ENCODE measurements at places on chromosomes 5 and 9.

DNA sequence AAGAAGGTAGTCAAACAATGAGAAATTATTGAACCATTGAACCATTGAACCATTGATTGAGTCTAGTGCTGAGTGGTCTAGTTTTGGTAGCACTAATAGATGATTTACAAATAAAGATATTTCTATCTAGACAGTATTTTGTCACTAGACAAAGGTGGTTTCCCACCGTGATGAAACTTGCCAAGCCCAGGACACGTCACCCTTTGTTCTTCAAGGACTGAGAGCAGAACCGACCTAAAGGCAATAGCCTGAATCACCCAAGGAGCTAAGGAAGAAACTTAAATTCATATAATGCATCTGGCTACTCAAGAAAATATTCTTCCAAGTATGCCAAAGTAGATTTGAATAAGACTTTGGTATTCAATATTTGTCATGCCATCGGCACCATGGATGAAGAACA, 103.3 kb downstream of the ESM1 start:
- no peak for DNase-seq
- H3K4me1 ChIP-seq, result peaks cover 18% of the 10 kb centered on the region
- H3K27me3 ChIP-seq, result peaks cover 37% of the 10 kb centered on the region
- H3K36me3 ChIP-seq, result peaks cover 7% of the 10 kb centered on the region
- no peak overlapping the region for H3K27ac ChIP-seq

DNA sequence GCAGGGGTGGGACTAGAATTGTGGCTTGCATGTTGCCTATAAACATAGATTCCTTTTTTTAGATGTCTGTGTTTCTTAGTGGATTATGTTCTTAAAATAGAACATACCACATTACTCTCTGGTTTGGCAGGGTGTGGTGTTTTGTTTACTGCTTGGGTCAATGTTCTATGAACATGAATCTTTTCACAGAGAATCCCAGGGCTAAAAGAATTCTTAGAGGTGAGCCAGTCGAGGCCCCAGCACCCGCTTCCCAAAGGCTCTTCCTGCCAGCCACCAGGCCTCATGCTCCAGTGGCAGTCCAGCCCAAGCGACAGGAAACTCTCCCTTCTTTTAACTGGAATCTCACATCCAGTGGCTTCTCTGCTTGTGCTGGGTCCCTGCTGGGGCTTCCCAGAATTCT, 126.6 kb downstream of the C9orf152 start:
- H3K27ac ChIP-seq, result 0 out of 2 replicates have a peak overlapping the region, but pooled peaks have one; percentile 22
- no peaks in the 10 kb centered on the region for H3K27me3 ChIP-seq
- peaks cover 4% of the 10 kb centered on the region for H3K4me1 ChIP-seq
- H3K36me3 ChIP-seq, result no peaks in the 10 kb centered on the region

DNA sequence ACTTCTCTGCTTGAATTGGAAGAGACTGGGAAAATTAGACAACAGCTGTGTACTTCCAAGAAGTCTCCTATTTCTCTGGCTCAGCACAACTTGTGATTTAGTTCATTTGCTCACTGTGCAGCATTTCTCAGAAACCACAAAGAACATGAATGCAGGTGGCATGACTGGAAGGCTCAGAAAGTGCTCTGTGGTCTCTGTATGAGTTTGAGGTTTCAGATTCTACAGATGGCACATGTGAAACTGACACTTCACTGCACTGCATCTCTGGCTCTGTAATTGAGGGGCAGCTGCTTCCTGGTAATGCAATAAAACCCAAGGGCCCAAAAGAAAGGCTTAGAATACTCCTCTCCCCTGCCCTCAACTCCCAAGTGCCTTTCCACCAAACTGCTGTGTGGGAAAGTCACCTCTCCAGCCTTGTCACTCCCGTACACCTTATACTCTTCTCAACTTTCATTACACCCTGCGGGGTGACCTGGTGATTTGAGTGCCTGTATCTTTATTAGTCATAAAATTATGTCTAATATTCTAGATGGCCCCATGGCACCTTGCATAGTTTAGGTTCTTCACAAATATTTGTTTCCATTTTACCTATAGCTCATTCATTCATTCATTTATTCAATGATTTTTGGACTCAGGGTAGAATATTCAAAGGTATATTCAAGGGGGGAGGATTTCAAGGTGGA, 82.5 kb downstream of the ESM1 start:
- no peak for DNase-seq
- H3K36me3 ChIP-seq, result no peaks in the 10 kb centered on the region
- H3K4me3 ChIP-seq, result no peak overlapping the region
- H3K27me3 ChIP-seq, result no peaks in the 10 kb centered on the region

- no peak overlapping the region for H3K4me3 ChIP-seq
- no peaks in the 10 kb centered on the region for H3K27me3 ChIP-seq
- no peaks in the 10 kb centered on the region for H3K36me3 ChIP-seq
- DNase-seq, result no peak
Observed at GRCh38 chr9:5843794-5844471, 11.0 kb upstream of the ERMP1 start.

DNA sequence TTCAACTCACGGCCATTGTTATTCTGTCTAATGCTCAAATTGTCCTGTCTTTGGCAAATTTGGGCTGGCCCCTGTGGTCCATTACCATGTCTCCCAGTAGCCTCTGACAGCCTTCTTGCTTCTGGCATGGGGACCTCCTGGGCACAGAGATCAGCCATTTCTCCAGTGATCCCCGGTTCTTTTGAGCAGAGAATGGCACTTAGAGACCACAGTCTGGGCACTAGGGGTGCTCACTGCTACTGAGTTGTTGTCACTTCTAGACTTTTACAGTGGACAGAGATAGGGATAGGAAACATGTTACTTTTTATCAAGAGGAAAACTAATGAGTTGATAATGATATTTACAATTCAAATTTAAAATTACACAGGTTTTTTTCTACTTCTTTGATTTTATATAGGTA, 47.6 kb upstream of the BARHL1 start:
- H3K4me3 ChIP-seq, result no peak overlapping the region
- no peak overlapping the region for H3K27ac ChIP-seq
- H3K4me1 ChIP-seq, result peaks cover 12% of the 10 kb centered on the region
- H3K36me3 ChIP-seq, result no peaks in the 10 kb centered on the region
- DNase-seq, result no peak

DNA sequence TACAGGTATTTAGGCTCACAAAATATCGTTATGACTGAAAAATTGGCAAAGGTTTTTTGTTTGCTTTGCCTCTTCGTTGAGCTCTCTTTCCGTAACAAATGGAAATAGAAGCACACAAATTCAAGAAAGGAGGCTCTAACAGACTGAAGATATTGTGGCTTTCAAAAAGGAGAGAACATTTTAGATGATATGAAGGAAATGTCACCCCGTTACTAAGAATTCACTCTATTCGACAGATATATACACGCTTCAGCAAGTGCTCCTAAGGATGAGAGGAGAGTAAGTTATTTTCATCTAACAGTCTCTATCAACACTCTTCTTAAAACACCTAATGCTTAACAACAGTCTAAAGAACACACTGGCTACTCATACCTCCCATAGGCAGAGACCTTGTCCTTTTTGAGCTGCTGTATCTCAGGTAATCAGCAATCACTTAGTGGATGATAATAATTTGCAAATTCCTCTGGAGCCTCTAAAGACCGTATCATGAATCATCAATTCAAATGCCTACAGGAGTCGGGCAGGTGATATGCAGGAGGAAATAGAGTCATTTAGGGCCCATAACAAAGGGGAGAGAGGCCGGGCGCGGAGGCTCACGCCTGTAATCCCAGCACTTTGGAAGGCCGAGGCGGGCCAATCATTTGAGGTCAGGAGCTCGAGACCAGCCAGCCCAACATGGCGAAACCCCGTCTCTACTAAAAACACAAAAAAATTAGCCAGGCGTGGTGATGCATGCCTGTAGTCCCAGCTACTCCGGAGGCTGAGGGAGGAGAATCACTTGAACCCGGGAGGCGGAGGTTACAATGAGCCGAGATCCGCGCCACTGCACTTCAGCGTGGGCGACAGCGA, 1.4 kb upstream of the HSDL2 start:
- peaks cover 10% of the 10 kb centered on the region for H3K4me1 ChIP-seq
- H3K4me3 ChIP-seq, result peak overlapping the region; percentile 89
- peak overlapping the region; percentile 96 for H3K27ac ChIP-seq
- no peaks in the 10 kb centered on the region for H3K36me3 ChIP-seq

DNA sequence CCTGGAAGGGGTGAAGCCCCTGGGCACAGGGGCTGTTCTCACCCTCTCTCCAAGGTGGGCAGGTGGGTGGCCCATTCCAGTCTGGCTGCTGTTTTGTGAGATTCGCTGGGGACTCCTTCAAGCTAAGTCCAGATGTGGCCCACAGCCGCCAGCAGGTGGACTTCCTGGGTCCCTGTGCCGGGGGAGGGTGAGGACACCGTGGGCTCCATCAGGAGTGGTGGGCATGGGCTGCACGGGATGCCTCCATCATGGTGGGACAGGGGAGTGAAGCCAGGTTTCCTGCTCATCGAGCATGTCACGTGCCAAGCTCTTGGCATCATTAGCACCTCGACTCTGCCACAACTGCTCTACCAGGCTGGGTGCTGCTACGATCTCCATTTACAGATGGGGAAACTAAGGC, 1.8 kb downstream of the NCS1 start:
- H3K4me3 ChIP-seq, result peak overlapping the region; percentile 67
- no peaks in the 10 kb centered on the region for H3K27me3 ChIP-seq
- H3K36me3 ChIP-seq, result no peaks in the 10 kb centered on the region
- 0 out of 2 replicates have a peak, but pooled peaks cover 8% of the 10 kb centered on the region for H3K4me1 ChIP-seq
- DNase-seq, result no peak

GRCh38 chr9:88748566-88749261, 213.7 kb downstream of the NXNL2 start:
- peaks cover 19% of the 10 kb centered on the region for H3K4me1 ChIP-seq
- H3K4me3 ChIP-seq, result no peak overlapping the region
- no peak overlapping the region for H3K27ac ChIP-seq
- DNase-seq, result no peak
- no peaks in the 10 kb centered on the region for H3K36me3 ChIP-seq

GRCh38 chr5:100623719-100624118, 88.5 kb downstream of the FAM174A start:
- H3K27ac ChIP-seq, result no peak overlapping the region
- peak; percentile 27 for DNase-seq
- no peaks in the 10 kb centered on the region for H3K36me3 ChIP-seq

GRCh38 chr5:31173614-31174013, 19.9 kb upstream of the CDH6 start:
- H3K27ac ChIP-seq, result no peak overlapping the region
- no peak for DNase-seq
- no peak overlapping the region for H3K4me3 ChIP-seq
- H3K27me3 ChIP-seq, result no peaks in the 10 kb centered on the region

DNA sequence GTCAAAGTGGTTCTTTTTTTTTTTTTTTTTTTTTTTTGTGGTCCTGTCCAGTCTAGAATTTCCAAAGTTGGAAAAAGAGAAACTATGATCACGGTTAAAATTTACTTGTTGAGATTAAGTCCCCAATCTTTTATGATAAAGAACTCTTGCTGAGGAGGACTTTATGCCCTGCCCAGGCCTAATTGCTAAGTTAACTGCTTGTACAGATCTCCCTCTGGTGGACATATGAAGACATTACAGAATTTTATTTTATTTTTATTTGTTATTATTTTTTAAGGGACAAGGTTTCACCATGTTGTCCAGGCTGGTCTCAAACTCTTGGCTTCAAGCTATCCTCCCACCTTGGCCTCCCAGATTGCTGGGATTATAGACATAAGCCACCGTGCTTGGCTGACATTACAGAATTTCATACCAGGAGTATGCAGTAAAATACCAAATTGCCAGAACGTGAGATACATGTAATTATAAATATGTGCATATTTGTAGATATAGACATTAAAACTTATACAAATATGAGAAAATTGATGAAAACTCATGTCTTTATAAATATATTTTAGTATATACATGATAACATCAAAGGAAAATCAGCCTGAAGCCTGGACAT, 91.2 kb downstream of the RFK start:
- H3K36me3 ChIP-seq, result no peaks in the 10 kb centered on the region
- peak; percentile 82 for DNase-seq
- H3K27me3 ChIP-seq, result no peaks in the 10 kb centered on the region
- no peak overlapping the region for H3K4me3 ChIP-seq
- no peaks in the 10 kb centered on the region for H3K4me1 ChIP-seq
- H3K27ac ChIP-seq, result no peak overlapping the region

- H3K4me3 ChIP-seq, result no peak overlapping the region
- H3K27ac ChIP-seq, result no peak overlapping the region
- no peaks in the 10 kb centered on the region for H3K4me1 ChIP-seq
- H3K27me3 ChIP-seq, result no peaks in the 10 kb centered on the region
- peak; percentile 31 for DNase-seq
Observed at GRCh38 chr9:128484686-128485413, 19.7 kb upstream of the GLE1 start.

DNA sequence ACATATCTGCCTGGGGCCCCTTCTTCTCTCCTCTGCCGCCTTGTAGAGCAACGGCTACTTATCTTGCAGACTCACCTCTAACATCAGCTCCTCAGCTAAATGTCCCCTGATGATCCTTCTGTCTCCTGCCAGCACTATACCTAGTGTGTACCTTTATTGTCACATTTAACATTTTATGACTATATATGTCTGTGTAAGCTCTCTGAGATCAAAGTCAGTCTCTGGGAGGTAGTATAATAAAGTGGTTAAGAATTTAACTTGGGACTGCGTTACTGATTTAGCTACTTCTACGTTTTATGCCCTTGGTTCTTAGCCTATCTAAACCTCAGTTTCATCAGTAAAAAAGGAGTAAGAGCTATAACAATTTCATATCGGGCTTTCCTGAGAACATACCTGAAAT, 2.2 kb downstream of the TMED7 start:
- H3K4me1 ChIP-seq, result peaks cover 19% of the 10 kb centered on the region
- no peaks in the 10 kb centered on the region for H3K27me3 ChIP-seq
- no peak for DNase-seq
- no peak overlapping the region for H3K27ac ChIP-seq
- H3K36me3 ChIP-seq, result peaks cover 17% of the 10 kb centered on the region

DNA sequence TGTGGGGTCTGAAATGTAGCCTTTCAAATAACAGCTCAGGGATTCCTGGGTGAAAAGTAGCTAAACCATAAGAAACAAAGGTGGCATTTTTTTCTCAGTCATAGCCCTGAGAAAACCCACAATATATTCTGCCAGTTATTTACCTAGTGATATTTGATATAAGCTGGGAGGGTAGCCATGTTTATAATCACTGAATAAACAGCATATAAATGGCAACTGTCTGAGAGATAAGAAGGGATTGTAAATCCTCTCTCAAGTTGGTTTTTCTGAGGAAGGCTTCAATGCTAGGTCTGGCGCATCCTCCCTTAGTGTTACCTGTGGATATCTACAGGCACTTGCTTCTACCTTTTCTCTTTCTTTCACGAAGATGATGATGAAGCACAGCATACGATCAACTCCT, 1080.5 kb upstream of the DMAC1 start:
- H3K36me3 ChIP-seq, result no peaks in the 10 kb centered on the region
- H3K27me3 ChIP-seq, result no peaks in the 10 kb centered on the region
- H3K4me1 ChIP-seq, result 0 out of 2 replicates have a peak, but pooled peaks cover 5% of the 10 kb centered on the region
- no peak for DNase-seq
- no peak overlapping the region for H3K4me3 ChIP-seq

GRCh38 chr9:123339666-123340510, 16.1 kb upstream of the CRB2 start:
- no peak for DNase-seq
- H3K27ac ChIP-seq, result no peak overlapping the region
- H3K4me1 ChIP-seq, result peaks cover 18% of the 10 kb centered on the region
- H3K27me3 ChIP-seq, result no peaks in the 10 kb centered on the region
- H3K36me3 ChIP-seq, result no peaks in the 10 kb centered on the region
